ENCODE measurements at places on chromosomes 7 and 10. TPM values are rescaled to one million over a fixed set of nuclear protein-coding genes. Genes with fewer than 3 reads are reported as not detected.

- no peaks in the 10 kb centered on the region for H3K27me3 ChIP-seq
- H3K4me1 ChIP-seq: no peaks in the 10 kb centered on the region
- no peak overlapping the region for H3K4me3 ChIP-seq
- H3K36me3 ChIP-seq: peaks cover 2% of the 10 kb centered on the region
Measured at GRCh38 chr7:66283003-66283920, 78.1 kb downstream of the TPST1 start.

The MTURN gene
- total RNA-seq: 20.1 TPM

The AKR1C4 gene
- 0.48 TPM for total RNA-seq

GRCh38 chr10:102726274-102726673 is 11.8 kb downstream of the SFXN2 start:
- H3K27me3 ChIP-seq: no peaks in the 10 kb centered on the region
- H3K4me1 ChIP-seq: peaks cover 5% of the 10 kb centered on the region
- DNase-seq: no peak
- no peak overlapping the region for H3K4me3 ChIP-seq
- H3K27ac ChIP-seq: peak overlapping the region; percentile 52
- peaks cover 18% of the 10 kb centered on the region for H3K36me3 ChIP-seq

The SEMA3C gene
- total RNA-seq: 136 TPM

The NKX2-3 gene
- total RNA-seq: not detected

- H3K4me1 ChIP-seq: peaks cover 10% of the 10 kb centered on the region
- no peaks in the 10 kb centered on the region for H3K36me3 ChIP-seq
- no peak overlapping the region for H3K27ac ChIP-seq
- H3K27me3 ChIP-seq: no peaks in the 10 kb centered on the region
- no peak overlapping the region for H3K4me3 ChIP-seq
Measured at GRCh38 chr10:81248886-81249285, 626.1 kb upstream of the NRG3 start.

DNA sequence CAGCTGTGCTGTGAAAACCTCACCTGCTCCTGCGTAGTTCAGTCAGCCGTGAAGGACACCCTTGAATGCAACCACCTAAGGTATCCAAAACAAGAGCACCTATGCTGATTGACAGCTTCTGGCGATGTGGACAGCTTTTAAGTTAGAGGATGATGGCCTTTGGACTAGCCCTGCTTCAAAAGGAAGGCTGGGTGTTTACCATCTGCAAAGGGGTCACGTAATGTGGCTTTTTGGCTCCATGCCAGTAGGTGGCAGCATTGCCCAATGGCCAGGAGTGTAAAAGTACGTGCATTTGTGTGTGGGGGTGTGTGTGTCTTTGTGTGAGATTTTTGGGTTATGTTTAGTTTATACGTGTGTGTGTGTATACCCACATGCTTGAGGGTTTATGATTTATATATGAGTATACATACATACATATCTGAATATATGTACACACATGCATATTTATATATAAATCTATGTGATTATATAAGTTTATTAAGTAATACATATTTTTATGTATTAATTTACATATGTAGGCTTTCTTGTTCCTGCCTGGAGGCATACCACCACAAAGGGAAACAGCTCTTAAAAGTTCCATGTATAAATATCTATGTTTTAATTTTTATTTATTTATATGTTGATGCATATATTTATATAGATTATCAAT is 236.3 kb upstream of the ANKRD30A start:
- H3K36me3 ChIP-seq: no peaks in the 10 kb centered on the region
- H3K27ac ChIP-seq: no peak overlapping the region
- no peaks in the 10 kb centered on the region for H3K27me3 ChIP-seq
- peak; percentile 33 for DNase-seq

The BHLHA15 gene
- total RNA-seq: 0.57 TPM

DNA sequence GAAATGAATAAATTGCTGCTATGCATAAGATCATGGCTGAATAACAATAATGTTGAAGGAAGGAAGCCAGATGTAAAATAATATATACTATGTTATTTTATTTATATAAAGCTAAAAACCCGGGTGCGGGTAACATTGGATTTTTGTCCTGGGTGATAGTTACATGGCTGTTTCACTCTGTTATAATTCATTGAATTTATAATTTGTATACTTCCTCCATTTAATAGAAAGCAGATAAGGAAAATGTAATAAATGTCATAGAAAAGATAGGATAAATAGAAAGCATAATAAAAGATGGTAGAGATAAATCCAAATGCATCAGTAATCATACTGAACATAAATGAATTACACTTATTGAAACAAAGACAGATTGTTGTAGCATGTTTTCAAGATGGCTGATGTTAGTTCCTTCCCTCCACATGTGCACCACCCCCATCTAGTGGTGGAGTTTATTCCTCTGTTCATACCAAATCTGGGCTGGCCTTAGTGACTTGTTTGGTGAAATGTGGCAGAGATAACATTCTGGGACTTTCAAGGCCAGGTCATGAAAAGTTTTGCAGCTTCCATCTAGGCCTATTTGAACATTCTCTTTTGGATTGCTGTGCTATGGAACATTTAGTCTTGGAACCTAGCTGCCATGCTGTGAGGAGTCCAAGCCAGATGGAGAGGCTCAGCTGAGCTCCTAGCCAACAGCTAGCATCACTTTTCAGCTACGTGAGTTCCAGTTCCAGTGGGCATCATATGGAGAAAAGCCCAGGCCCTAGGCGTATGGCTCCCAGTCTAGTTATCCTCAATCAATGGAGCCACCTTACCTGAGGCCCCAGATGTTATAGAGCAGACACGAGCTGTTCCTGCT is 46.9 kb downstream of the AHCYL2 start:
- peak overlapping the region; percentile 1 for H3K27ac ChIP-seq
- peaks cover 17% of the 10 kb centered on the region for H3K36me3 ChIP-seq
- no peaks in the 10 kb centered on the region for H3K4me1 ChIP-seq
- H3K27me3 ChIP-seq: no peaks in the 10 kb centered on the region
- no peak overlapping the region for H3K4me3 ChIP-seq
- DNase-seq: no peak

The TLX1 gene
- not detected for total RNA-seq

DNA sequence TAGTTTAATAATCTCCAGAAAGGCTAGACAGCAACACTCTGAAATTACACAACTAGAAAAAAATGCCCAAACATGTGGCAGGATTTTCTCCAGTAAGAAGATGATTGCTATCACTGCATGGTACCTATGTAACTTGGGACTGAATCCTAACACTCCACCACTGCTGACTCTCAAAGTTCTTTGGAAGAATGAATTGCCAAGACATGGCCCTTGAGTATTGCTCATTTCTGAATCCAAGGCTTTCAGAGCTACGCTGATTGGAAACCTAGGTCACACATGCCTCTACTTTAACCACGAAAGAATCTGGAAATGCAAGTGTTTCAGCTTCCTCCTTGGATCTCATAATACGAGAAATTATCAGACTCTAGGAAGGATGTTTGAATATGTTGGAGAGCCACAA is 167.5 kb upstream of the CELF2 start:
- no peak overlapping the region for H3K4me3 ChIP-seq
- no peaks in the 10 kb centered on the region for H3K4me1 ChIP-seq
- DNase-seq: no peak
- H3K27me3 ChIP-seq: peaks cover 22% of the 10 kb centered on the region

The SERPINE1 gene
- 0.11 TPM for total RNA-seq

GRCh38 chr7:90715067-90715466 is 118.9 kb downstream of the CDK14 start:
- DNase-seq: no peak
- H3K4me1 ChIP-seq: peaks cover 83% of the 10 kb centered on the region
- peak overlapping the region; percentile 53 for H3K27ac ChIP-seq
- no peak overlapping the region for H3K4me3 ChIP-seq
- peaks cover 13% of the 10 kb centered on the region for H3K36me3 ChIP-seq

DNA sequence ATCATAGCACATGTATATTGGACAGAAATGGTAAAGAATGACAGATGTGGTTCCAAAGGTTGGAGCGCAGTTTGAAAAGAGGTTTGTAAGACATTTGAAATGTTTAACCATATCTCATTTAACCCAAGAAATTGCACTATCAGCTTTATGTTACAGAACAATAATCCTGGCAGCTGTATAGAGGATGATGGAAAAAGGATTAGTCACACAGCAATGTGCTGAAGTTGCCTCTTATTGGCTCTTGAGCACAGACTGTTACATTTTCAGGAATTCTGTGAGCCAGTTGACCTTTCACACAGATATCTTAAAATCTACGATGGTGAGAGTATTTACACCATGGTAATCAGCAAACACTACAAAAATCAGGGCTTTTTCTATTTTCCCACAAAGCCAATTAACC is 3.9 kb downstream of the COG5 start:
- no peak for DNase-seq
- no peak overlapping the region for H3K27ac ChIP-seq
- H3K27me3 ChIP-seq: no peaks in the 10 kb centered on the region

- H3K27me3 ChIP-seq: no peaks in the 10 kb centered on the region
- no peak overlapping the region for H3K4me3 ChIP-seq
- H3K36me3 ChIP-seq: no peaks in the 10 kb centered on the region
- H3K4me1 ChIP-seq: no peaks in the 10 kb centered on the region
- DNase-seq: no peak
Measured at GRCh38 chr7:121180436-121181063, 148.2 kb upstream of the WNT16 start.

DNA sequence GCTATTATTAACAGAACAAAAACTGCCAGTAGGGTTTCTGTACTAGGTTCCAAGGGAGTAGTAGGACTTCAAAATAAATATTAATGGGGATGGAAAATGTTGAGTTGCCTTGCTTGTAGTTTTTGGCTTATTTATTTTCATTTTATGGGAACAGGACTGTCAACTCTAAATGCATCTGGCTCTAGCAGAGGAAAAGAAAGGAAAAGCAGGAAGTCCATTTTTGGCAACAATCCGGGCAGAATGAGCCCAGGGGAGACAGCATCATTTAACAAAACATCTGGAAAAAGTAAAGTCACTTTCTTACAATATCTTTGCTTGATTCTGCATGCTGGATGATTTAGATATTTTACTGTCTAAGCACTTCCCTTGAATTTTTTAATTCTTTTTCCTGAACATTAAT is 69.4 kb downstream of the NOC3L start:
- H3K4me1 ChIP-seq: peaks cover 2% of the 10 kb centered on the region
- no peak overlapping the region for H3K27ac ChIP-seq
- H3K36me3 ChIP-seq: peaks cover 2% of the 10 kb centered on the region
- H3K27me3 ChIP-seq: no peaks in the 10 kb centered on the region
- no peak for DNase-seq
- H3K4me3 ChIP-seq: no peak overlapping the region

- H3K36me3 ChIP-seq: peaks cover 1% of the 10 kb centered on the region
- peaks cover 5% of the 10 kb centered on the region for H3K27me3 ChIP-seq
- H3K4me1 ChIP-seq: peaks cover 22% of the 10 kb centered on the region
- H3K4me3 ChIP-seq: peak overlapping the region; percentile 92
Measured at GRCh38 chr7:518630-519483, 789 bp downstream of the PDGFA start.

DNA sequence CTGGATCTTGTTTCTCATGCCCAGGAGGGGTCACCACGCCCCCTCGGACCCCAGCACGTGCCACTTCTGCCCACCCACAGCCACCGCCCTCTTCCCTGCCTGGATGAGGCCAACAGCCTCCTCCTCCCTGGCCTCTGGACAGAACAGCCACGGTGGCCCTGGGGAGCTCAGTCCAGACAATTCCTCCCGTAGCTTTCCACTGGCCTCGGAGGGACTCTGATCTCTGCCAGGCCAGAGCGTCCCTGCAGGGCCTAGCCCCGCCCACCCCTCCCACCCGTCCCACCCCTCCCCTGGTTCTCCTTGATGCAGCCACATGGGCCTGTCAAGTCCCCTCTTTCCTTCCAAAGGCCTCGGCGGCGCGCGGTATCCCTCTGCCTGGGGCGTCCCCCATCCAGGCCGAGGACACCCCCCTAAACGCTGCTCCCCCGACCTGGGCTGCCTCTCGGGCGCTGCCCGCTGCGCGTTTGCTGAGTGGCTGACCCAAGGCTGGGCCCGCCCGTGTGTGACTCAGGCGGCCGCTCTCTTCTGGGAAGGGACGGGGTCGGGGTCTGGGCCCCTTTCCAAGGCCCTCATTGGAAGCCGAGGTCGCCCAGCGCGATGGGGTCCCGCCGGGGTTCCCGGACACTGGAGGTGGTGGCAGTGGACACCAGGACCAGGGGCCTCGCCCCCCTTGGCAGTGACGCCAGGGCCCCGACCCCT is 557 bp downstream of the TMEM120A start:
- peaks cover 11% of the 10 kb centered on the region for H3K4me1 ChIP-seq
- DNase-seq: peak; percentile 38
- H3K27ac ChIP-seq: peak overlapping the region; percentile 85
- H3K27me3 ChIP-seq: no peaks in the 10 kb centered on the region
- peaks cover 21% of the 10 kb centered on the region for H3K36me3 ChIP-seq

The RBM20 gene
- 2.7 TPM for total RNA-seq

GRCh38 chr10:29735628-29736365 is 101.0 kb upstream of the SVIL start:
- H3K27me3 ChIP-seq: peaks cover 8% of the 10 kb centered on the region
- peak overlapping the region; percentile 81 for H3K4me3 ChIP-seq
- DNase-seq: peak; percentile 93
- peaks cover 39% of the 10 kb centered on the region for H3K4me1 ChIP-seq

DNA sequence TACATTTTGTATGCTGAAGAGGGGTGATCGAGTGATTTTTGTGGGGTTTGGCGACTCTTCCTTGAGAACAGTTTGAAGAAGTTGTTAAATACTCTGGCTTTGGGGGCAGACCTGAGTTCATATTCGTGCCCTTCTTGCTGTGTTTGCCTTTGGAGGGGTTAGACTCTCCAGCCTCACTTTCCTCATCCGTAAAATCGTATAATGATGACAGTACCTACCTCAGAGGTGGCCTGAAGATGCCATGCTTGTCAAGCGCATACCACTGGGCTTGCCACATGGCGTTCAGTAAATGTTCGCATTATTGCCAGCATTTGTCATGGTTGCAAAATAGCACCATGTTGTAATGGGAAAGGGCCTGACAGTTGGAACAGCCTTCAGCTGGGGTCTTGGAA is 1.3 kb downstream of the STK17A start:
- no peaks in the 10 kb centered on the region for H3K36me3 ChIP-seq
- peak overlapping the region; percentile 81 for H3K4me3 ChIP-seq
- H3K27me3 ChIP-seq: no peaks in the 10 kb centered on the region
- no peak for DNase-seq
- peaks cover 41% of the 10 kb centered on the region for H3K4me1 ChIP-seq

- H3K27me3 ChIP-seq: peaks cover 36% of the 10 kb centered on the region
- peaks cover 14% of the 10 kb centered on the region for H3K36me3 ChIP-seq
- DNase-seq: peak; percentile 30
- H3K4me3 ChIP-seq: peak overlapping the region; percentile 58
- peak overlapping the region; percentile 59 for H3K27ac ChIP-seq
Measured at GRCh38 chr7:100171087-100171681, 2.8 kb upstream of the GAL3ST4 start.

DNA sequence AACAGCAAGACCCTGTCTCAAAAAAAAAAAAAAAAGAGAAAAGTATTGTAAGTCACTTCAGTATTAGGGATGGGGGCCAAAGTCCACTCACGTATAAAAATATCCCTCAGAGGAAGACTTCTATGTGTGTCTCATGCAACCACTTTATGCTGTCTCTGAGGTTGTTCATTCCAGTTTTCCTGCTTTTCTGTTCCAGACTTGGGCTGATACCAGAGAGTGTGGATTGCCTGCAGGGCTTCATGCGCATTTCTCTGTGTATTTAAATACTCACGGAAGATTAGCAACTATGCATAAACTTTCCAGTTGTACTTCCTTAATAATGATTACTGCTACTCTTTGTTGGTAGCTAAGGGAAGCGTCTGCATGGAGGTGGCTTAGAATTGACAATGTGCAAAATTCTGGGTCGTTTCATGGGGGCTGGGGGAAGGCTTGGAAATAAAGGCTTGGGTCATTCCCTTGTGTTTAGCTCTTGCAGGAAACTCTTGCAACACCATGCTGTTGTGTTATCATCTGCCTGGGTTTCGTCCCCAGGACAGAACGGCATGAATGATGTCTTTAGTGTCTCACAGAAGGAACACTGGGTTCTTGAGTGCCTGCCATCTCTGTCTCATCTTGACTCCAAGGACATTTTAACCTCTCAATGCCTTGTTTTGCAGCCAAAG is 54.1 kb downstream of the KIAA1217 start:
- H3K36me3 ChIP-seq: peaks cover 30% of the 10 kb centered on the region
- H3K4me1 ChIP-seq: peaks cover 27% of the 10 kb centered on the region
- DNase-seq: no peak
- no peak overlapping the region for H3K4me3 ChIP-seq
- H3K27ac ChIP-seq: no peak overlapping the region
- H3K27me3 ChIP-seq: no peaks in the 10 kb centered on the region
